ENCODE measurements at places on chromosomes 3 and 15. TPM values are rescaled to one million over a fixed set of nuclear protein-coding genes. Genes with fewer than 3 reads are reported as not detected.

TNFAIP8L3 gene
- 2.4 TPM for total RNA-seq

DNA sequence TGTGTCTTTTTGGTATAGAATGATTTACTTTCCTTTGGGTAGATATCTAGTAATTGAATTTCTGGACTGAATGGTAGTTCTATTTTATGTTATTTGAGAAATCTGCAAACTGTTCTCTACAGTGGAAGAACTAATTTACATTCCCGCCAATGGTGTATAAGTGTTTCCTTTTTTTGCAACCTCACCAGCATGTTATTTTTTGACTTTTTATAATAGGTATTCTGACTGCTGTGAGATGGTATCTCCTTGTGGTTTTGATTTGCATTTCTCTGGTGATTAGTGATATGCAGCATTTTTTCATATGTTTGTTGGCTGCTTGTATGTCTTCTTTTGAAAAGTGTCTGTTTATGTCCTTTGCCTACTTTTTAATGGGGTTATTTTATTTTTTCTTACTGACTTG is 607.2 kb downstream of the OTOL1 start:
- DNase-seq, result no peak

GRCh38 chr15:55741833-55742497 is 987 bp downstream of the PRTG start:
- DNase-seq, result peak; percentile 25

DNA sequence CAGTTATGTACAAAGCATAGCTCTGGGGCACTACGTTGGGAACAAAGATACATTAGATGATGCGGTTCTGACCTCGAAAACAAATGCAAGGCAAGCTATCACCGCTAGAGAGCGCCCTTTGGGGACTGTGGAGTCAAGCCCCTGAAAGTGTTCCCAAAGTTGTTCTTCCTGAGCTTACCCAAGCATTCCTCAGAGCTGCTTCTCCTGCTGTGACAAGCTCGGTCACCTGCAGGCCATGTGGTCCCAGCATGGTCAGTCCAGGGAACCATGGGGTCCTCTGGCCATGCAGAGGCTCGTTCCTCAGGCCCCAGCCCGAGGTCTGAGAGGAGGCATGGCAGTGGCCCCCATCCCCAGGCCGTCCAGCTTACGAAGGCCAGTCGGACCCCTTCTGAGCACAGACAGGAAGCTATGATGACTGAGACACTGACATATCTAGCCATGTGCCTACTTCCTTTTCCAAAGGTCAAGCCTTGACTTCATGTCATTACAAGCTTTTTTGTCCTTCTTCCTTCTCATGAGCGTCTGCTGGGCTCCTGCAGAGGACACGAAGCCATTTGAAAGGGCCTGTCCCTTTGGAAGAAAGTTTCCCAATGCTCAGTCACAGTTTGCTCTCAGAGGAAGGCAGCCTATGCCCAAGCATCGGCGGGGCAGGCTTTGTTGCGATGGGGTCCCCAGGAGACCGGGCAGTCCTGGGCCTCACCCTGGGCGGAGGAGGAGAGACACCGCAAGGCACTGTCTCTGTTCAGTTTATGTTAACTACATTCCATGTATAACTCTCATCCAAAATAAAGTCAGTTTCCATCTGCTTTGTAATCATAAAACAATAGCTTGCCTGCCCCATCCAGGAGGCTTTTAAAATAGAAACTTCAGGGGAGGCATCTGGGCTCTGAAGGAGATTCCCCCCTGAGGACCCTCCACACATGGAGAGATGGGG is 79.3 kb downstream of the ATP10A start:
- DNase-seq, result no peak

DNA sequence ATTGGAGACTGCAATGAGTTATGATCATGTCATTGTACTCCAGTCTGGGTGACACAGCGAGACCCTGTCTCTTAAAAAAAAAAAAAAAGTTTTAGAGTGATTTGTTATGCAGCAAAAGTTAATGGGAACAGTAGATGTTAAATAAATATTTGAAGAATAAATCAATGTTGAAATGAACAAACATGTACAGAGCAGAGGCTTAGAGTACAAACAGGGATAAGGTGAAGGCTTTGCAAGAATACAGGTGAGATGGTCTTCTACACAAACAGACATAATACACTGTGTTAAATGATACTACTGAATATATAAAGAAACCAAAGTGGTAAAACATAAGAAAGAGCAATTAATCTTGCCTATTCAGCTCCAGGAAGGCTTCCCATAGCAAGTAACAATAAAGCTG is 265.4 kb downstream of the CNTN3 start:
- DNase-seq, result no peak

GRCh38 chr3:17207979-17208378 is 323.2 kb downstream of the PLCL2 start:
- DNase-seq, result no peak

GRCh38 chr3:9503283-9503682 is 50.3 kb downstream of the LHFPL4 start:
- peak; percentile 77 for DNase-seq

- DNase-seq, result no peak
Measured at GRCh38 chr3:175212896-175213295, 353.8 kb downstream of the NAALADL2 start.

DNA sequence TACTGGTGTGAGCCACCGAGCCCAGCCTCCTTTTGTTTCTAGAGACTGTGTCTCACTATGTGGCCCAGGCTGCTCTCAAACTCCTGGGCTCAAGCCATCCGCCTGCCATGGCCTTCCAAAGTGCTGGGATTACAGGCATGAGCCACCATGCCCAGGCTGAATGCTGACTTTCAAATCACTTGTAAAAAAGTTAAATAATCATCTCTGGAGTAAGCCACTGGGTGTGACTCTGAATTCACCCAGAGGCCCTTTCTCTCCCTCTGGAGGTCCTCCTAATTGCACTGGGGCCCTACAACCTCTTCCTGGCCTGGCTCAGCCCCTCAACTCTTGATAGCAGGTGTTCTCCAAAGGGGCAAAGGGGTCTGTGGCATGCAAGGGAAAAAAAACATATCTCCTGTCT is 54.8 kb downstream of the MEGF11 start:
- no peak for DNase-seq

- no peak for DNase-seq
Measured at GRCh38 chr3:62110443-62111225, 262.7 kb downstream of the FEZF2 start.

DNA sequence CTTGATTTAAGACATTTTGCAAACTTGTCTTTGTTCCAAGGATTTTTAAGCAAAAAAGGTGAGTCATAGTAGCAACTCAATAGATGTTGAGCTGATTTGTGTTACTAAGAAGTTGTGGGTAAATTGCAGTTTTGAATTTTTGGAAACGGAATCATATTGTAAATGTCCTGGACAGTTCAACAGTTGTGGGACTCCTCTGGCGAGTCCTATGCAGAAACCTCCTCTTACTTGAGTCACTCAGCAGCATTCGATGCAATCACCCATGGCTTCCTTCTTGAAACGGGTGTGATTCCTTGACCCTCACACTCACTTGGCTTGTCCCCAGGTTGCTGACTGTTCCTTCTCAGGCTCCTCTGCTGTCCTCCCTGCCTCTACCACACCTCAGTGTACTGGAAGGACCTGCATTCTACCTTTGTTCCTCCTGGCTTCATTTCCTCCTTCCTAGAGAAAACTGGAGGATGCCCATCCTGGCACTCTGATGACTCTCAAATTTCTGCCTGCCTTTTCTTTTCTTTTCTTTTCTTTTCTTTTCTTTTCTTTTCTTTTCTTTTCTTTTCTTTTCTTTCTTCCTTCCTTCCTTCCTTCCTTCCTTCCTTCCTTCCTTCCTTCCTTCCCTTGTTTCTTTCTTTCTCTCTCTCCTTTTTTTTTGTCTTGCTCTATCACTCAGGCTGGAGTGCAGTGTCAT is 52.8 kb upstream of the DGKG start:
- DNase-seq, result no peak
